Upper lobe of right lung (tissue), 1 donor: ENCODE measurements at places on chromosomes 13 and 19.

GRCh38 chr13:28981530-28981929 is 161.4 kb downstream of the MTUS2 start:
- no peak for DNase-seq

DNA sequence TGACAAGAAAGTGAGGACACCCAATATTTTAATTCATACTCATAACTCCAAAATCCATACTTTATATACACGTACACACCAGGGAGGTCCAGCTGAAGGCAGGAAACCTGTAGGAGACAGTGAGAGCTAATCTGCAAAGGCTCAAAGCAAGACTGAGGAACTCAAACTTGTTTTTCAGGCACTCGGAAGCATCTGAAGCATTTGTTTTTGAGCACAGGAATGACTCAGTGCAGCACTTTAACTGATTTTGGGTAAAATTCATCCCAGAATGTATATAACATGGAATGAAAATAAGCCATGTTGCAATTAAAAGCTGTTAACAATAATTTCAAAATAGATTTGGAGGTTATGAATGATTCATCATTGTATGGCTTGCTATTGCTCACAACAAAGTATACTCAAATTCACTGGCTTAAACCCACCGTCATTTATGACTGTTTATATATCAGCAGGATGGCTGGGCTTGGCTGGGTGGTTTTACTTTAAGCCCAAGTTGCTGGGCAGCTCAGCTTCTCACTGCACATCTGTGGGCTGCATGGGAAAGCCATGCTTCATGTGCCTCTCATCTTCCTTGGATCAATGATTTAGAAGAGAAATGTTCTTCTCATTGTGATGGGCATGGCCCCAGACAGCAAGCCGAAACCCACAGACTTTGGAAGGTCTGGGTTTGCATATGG is 177.0 kb downstream of the RFC3 start:
- DNase-seq: no peak

DNA sequence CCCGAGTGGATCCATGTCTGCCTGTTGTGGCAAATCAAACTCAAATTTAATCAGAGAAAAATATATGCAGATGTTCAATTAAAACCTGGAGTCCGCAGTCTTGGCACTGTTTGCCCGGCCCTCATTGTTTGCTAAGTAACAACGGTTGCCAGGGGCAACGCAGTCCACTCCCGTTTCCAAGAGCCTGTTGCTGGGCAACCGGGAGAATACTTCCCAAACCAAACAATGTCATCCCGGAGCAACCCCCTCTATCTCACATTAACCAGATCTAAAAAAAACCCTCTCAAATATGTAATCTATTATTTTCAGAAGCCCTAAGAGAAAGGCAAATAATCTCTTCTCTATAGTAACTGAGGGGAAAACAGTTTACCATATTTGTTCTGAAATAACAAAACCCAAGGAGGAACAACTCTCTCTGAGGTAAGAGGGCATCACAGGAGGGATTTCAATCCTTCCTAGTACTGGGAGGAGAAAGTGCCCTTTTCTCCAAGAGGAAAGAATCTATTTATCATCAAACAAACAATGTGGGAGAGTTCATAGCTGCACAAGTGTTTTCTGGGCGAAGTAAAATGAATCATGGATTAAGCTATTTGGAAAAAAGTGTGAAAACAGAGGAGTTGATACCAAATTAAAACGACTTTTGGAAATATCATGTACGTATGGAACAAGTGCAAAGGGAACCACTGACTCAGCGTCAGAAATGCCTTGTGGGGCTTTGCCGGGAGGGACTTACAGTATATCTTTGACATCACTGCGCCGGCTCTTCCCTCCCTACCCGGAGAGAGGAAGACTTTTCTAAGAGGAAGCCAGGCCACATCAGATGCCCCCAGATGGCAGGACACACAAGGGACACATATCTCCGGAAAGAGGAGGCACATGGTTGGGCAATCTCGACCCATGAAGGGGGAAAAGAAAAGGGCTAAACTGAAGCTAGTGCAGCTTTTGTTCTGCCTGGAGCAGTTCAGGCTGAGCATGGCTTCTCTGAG is 43.3 kb downstream of the RFX2 start:
- peak; percentile 91 for DNase-seq

DNA sequence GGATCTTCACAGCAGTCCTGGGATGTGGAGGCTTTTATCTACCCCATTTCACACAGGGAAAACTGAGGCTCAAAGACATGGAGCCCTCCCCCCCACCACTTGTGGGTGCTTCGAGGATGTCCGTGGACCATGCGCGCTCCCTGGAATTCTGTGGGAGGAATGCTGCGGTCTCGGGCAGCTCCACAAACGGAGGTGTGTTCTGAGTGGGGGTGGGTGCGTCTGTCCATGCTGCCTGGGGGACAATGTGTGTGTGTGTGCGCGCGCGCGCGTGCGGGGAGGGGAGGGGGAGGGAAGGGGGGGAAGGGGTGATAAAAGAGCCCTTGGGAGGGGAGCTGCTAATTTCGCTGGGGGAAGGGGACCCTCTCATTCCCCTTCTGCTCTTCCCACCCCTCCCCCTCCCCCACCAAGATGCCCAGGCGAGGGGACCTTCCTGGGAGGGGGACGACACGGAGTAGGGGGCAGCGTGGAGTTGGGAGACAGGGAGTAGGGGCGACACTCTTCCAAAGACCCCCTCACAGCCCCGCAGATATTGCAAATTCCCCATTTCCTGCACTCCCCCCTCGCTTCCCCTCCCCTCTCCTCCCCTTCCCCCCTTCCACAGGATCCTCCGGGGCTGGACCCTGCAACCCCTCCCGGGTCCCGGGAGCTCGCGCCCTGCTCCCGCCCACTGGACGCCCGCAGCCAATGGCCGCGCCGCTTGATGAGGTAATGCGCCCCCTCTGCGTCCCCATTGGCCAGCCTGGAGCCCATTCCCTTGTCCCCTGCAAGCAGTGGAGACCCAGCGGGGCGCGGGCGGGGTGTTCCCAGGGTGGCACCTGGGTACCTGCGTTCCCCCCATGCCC is 18.9 kb upstream of the ZNRF4 start:
- DNase-seq: no peak

- DNase-seq: no peak
Measured at GRCh38 chr13:76620036-76620435, 266.2 kb downstream of the KCTD12 start.

DNA sequence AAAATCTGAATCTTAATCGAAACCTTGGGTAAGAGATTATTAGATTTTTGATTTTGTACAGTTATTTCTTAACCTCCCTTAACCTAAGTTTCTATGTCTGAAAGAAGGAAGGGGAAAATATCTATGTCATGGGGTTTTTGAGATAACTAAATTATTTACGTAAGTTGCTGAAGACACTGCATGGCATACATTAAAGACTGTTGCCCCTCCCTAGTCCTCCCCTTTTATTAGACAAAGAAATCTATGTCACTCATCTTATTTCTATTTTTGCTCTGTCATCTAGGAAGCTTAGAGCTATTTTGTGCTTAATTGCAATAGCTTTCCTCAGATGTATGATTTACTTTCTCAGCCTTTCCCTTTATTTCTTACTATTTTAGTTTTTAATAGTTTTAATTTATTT is 15.0 kb downstream of the COG6 start:
- no peak for DNase-seq

DNA sequence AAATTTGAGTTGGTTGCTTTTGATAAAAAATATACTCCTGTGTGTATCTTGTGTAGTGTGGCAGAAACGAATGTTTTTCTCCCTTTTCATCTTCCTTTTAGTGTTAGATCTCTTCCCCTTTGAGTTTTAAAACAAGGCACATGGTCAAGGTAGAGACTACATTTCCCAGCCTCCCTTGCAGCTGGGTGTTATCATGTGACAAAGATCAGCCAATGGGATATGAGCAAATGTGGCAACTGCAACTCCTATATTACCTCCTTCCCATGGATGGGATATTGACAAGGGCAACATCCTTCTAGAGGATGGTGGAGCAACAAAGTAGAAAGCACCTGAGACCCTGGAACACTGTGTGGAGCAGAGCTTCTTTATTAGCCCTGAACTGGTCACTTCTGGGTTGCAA is 42.4 kb downstream of the ADGRE3 start:
- DNase-seq: no peak

DNA sequence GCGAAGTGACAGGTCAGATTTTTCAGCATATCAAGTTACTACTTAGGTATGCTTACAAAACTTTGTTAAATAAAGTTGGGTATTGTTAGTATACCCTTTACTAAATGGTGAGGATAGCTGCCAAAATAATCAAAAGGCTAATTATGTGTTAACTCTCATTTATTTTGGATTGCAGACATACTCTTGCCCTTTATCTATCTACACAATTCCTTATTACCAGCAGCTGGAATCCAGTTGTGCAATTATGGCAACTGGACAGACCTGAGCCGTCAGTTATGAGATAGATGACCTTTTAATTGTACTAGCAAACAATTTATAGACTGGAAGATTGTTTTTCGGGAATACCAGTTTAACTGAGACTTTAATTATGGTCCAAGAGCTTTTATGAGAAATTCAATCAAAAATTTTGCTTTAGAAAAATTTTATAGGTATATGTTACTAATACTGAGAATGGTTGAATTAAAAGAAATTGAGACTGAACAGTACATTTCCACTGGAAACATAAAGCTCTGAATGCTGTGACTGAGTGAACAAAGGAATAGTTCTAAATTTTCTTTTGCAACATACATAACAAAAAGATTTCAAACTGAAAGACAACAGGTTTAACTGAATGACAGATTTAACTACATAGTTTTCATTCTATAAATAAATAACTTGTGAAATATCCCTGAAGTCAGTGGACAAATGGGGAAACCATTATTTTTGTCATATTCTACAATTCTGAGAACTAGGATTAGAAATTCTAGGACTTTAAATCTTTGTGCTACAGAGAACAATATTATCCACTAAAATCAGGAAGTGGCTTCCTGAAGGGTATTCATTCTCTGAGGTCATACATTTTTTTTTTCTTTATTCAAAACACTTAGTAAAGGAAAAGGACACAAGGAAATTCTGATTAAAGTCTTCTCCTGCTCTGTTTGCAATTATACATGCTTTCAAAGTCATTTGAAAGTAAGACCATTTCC is 97.4 kb downstream of the ZC3H13 start:
- no peak for DNase-seq

DNA sequence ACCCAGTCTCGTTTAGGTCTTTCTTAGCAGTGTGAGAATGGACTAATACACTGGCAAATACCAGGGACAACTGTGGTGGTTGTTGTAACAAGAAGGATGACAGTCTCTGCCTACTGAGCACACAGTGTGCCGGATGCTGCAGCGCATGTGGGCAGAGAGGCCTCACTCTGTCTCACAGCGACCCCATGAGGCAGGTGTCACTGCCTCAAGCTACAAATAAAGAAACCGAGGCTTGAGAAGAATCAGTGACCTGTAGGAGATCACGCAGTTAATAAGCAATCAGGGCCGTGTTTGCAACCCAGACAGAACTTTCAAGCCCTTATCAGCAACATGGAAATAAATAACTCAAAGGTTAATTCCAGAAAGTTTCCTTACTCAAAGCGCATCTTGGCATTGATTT is 40.5 kb upstream of the GAS6 start:
- DNase-seq: peak; percentile 66

DNA sequence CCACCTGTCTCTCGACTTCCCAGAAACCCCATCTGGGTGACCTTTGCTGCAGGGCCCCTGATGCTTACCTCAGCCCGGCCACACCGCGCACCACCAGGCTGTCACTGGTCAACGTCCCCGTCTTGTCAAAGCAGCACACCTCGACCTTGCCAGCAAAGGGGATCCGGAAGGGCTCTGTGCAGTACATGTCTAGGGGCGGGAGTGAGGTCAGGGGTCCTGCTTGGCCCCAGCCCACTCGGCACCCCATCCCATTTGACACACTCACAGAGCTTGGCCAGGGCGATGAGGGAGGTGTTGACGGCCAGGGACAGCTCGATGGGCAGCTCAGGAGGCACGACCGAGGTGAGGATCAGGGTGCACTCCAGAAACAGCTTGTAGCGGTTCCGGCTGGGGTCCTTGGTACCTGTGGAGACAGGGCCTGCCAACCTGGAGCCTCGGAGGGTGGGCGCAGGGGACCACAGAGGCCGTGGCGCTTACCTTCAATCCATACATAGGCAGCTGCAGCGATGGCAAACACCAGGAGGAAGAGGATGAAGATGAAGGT is 8.4 kb downstream of the ATP13A1 start:
- no peak for DNase-seq

DNA sequence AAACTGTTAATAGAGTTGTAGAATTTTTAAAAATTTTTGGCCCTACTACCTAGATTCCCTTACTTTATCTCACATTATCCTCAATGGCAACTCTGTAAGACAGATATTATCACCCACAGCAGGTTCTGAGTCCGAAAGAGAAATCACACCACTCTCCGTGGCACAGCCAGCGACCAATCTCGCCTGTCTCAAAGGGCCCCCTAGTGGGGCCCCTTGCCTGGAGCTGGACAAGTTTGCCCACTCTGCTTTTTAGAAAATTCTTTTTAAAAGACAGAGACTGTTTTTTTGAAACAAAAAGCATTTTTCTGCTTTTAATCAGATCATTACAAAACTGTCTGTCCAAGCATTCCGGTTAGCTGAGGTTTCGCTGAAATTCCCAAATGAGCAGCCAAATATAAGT is 21.7 kb downstream of the PHF11 start:
- no peak for DNase-seq

DNA sequence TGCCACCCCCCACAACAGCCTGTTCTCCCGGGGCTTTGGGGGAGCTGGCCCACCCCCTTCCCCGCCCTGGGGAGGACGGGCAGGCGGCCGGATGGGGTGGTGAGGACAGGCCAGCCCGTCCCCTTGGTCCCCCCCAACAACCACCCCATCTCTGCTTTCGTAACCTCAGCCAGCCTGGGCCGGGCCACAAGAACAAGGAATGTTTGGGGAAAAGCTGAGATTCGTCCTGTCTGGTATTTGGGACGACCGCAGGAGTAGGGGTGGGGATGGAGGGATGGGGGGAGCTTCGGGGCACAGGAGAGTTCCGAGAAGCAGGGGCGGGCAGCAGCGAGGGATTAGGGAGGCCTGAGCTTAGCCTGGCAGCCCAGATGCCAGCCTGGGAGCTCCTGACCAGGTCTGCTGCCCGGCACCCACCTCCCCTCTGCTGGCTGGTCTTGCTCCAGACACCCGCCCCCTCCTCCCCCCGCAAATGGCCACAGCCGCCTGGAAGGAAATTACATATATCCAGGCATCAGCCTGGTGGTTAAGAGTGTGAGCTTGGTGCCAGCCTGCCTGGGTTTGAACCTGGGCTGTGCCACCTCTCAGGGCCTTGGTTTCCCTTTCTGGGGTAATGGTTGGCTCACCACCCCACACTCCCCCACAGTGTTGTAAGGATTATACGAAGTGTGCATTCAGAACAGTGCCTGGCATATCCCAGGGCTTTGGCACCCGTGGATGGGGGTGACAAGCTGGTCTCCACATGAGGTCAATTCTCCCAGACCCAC is at the start of gene PODNL1:
PODNL1 (minus strand) TSS at position 117 of the 764 bp plus-strand sequence. CDS start 236 bp downstream, outside the sequence.
- DNase-seq: no peak

DNA sequence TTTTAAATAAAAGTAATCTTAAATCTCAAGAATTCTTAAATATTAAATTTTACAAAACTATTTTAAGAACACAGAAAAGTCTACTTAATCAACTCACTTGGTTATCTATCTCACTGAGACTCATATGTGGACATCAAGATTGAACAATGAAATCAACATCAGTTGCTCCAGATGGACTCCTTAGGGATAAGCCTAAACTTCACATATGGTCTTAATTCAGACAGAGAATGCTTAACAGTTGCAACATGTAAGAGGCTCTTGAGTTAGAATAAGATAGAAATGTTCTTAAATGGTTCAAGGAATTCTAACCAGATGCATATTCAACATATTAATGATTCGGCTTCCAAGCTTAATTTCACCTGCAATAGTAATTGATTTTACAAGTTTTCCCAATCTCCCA is 1730.9 kb downstream of the PCDH9 start:
- no peak for DNase-seq
